CD4-positive, alpha-beta T cell treated with Interleukin-4 for 1 hour (primary cell): ENCODE measurements at places on chromosomes 5 and 9.

DNA sequence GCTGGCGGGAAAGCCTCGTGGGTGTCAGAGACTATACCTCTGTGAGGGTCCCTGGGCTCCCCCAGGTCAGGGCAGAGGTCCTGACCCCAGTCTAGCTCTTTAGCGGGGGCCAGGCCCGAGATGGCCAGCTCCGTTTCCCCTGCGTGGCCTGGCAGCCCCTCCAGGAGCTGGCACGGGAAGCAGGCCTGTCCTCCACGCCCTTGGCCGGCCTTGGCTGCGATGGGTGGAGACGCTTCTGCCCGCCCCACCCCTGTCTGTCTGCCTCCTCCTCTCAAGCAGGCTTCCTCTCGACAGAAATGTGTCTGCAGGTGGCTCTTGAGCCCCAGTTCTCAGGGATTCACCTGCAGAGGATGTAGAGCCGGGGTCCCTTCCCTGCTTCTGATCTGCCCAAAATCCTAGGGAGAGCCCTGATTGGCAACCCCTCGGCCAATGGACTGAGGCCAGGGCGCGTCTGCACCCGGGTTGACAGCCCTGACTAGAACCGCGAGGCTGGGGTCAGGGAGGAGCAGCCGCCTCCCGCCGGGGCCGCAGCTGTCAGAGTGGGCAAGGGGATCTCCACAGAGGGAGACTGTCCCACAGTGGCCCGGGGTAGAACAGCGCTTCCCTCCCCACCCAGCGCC, 2.6 kb upstream of the GRIN1 start:
- no peak for DNase-seq

- DNase-seq = no peak
These were observed 1.3 kb downstream of the VCP start for GRCh38 chr9:35070823-35071813.

GRCh38 chr9:126973651-126974529, 59.3 kb downstream of the RALGPS1 start:
- DNase-seq = no peak

- no peak for DNase-seq
These were observed 14.2 kb upstream of the KIF27 start for GRCh38 chr9:83935276-83935935.

DNA sequence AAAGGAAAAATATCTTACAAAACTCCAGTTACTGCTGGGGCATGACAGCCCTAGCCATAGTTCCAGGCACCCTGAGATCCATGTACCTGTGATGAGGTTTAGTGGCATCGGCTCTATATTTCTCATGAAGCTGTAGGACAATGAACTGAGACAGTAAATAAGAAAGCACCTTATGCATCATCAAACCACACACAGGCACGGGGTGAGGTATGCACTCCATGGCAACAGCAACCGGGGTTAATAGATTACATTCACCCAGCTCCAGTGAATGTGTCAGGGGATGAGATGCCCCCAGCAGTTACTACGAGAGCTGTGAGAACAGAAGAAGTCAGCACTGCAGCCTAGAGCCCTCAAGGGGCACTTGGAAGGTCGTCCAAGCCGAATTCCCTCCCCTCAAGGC, 162.0 kb upstream of the S1PR3 start:
- no peak for DNase-seq

DNA sequence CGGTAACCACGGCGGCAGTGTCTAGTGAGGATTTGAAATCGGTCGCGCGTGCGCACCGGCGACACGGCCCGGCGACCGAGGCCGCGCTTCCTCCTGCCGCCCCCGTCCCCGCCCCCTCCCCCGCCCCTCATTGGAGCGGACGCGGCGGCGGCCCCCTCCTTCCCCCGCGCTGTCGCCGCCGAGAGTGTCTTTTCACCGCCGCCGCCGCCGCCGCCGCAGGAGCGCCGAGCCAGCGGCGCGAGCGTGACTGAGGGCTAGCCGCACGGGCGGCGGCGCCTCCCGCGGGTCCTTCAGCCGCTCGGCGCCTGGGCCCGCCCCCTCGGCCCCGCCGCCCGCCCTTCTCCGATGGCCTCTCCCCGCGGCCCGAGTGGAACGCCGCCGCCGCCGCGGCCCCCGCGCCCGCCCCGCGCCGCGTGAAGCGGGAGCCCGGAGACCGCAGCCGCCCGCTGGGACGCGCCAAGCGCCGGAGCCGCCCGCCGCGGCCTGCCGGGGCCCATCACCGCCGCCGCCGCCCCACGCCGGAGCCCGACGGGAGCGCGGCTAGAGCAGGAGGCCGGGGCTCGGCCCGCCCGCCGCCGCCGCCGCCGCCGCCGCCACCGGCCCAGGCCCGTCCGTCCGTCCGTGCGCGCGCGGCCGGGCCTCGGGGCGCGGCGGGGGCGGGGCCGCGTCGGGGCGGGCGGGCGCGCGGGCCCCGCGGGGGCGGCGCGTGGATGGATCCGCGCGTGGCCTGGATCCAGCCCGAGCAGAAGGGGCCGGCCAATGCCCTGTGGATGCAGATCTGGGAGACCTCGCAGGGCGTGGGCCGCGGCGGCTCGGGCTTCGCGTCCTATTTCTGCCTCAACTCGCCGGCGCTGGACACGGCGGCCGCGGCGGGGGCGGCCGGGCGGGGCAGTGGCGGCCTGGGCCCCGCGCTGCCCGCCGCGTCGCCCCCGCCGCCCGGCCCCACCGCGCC, at the start of gene TENT4A:
TENT4A (plus strand) TSS at position 159 of the 952 bp plus-strand sequence; CDS start at position 711, 552 bp downstream.
- DNase-seq = no peak

DNA sequence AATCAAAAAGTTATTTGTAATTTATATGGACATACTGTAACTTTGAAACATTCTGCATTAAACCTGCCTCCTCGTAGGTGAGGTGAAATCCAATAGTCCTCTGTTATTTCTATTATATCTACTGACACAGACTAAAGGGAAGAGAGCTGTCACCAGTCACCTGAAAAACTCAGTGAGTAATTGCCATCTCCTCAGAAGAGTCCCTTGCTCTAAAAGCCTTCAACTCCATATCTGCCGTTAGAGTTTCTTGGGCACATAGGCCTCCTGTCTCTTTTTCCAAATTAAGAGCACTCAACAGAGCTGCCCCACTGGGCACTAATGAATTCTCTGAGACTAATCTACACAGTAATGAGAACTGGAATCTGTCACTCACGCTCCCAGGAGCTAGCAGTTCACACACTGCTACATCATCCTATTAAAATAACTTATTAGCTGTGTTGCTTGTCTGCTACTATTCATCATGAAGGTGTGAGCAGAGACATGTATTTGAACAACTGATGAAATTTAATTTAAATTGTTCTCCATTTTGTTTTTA, 67.3 kb upstream of the VCAN start:
- DNase-seq = no peak

DNA sequence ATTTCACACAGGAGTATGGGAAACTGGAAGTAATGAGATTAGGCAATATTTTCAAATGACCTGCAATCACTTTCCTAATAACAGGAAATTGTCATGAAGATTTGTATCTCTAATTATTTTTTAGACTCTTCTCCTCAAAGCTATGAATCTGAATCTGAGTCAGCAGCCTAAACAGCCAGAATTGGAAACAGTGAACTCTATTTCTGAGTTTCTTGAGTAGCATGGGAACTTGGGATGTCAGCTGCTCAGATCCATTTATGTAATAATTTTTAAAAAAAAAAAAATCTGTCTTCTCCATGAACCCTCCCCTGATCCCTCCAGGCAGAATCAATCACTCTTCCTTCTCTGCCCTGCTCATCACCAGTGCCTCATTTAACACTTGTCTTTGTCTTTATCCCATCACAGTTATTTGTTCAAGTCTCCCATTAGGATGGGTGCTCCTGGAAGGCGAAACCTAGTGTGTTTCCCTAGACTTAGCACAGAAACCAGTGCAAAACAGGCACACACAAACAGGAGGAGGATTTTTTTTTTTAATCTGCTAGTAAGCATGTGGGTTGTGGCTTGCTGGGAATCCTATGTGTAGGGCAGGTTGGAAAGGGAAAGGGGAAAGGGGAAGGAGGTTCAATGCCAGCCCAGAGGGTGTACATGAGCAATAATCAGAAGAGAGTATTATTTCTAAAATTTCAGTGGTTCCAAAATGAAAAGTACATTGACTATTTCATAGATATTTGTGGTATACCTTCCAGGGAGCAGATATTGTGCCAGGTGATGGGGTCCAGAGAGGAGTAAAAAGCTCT, 186.8 kb downstream of the TTLL11 start:
- no peak for DNase-seq

GRCh38 chr5:69230181-69230580, 4.5 kb upstream of the CDK7 start:
- no peak for DNase-seq

- no peak for DNase-seq
These were observed 487.3 kb downstream of the CCDC171 start for GRCh38 chr9:16039988-16040761.

- no peak for DNase-seq
These were observed 534 bp upstream of the SAPCD2 start for GRCh38 chr9:137070906-137071275.

DNA sequence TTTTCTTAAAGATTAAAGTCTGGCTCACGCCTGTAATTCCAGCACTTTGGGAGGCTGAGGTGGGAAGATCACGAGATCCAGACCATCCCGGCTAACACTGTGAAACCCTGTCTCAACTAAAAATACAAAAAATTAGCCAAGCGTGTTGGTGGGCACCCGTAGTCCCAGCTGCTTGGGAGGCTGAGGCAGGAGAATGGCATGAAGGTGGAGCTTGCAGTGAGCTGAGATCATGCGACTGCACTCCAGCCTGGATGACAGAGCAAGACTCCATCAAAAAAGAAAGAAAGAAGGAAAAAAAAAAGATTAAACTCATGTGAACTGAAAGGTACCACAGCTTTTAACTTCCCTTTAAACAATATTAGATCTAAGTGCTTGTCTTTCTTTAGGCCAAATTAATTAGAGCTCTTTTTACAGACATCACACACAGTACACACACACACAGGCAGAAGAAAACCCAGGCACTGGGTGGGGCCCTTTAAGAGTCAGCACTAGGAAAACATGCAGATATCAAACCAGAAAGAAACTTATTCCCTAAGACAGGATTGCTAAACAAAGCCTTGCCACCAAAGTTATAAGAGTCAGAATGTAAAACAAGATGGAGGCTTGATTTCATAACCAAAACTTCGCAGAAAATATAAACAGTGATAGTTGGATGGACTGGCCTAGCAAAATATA, 29.3 kb upstream of the UHRF2 start:
- DNase-seq = no peak

DNA sequence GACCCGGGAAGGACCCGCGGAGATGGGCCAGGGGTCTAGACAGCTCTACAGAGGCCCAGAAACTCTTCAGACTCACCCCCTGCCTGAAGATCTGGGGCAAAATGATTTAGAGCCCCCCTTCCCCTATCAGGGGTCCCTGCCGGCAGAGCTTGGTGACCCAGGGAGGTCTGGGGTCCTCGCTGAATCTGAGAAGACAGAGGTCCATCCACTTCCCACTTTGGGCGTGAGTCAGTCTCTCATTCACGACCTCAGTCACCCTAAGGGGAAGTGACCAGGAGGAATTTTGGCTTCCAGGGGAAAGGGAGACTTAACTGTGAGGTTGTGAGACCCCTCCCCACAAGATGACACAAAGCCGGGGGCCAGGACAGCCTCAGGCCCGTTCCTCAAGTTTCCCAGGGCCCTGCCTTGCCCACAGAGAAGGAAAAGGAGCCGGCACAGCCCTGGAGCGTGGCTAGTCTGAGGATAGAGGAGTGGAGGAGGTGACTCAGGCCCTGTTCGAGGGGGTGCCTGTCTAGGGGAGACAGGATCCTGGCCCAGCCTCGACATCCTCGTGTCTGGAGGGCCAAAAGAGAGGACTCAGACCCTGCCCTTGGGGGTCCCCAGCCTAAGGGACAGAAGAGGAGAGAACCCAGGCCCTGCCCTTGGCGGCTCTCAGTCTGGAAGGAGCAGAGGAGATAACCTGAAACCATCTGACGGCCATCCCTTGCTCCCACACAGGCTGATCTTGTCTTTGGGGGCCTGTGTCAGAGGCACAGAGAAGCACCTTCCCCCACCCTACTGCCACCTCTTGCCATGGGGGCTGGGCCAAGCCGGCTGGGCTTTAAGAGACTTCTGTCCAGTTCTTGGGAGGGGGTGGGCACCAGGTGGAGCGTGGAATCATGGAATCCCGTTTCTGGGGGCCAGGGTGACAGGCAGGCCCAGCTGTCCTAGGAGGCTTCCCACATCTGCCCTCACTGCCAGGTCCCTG, 889 bp downstream of the PDLIM4 start:
- DNase-seq = no peak

DNA sequence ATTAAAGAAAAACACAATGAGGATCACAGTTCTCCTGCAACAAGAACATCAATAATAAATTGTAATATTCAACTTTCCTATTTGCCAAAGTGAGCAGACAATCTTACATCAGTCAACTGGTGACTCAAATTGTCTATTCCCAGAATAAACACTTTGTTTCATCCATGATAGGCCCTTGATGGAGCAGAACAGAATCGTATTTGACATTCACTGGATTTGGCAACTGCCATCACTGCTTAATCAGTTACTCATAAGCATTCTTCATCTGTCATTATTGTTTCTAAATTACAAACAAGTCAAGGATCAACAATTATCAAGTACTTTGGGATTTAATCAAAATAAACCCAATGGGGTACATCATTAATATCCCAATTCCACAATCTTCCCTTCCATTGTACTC, 398.4 kb downstream of the GABRG2 start:
- no peak for DNase-seq

DNA sequence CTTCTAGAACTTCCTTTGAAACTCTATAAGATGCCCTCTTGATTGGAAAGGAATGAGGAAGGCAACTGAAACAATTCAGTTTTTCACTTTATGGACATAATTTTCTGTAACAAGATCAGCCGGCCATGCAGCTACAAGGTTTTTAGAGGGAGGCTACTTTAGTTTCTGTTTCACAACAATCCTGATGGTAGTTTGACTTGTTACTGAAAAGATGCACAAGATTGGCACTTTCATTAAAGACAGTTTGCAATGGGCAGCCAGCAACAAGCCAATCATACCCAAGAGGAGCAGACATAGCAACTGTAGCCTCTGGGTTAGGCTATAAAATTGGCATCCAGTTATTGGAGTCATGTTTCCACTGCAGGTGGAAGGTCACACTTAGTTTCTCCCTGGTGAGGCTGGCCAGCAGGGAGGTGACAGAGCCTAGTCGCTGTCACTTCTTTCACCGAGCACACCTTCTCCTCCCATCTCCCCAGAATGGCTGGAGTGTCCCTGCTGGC, 74.3 kb upstream of the TGFBR1 start:
- no peak for DNase-seq

GRCh38 chr9:95307538-95307937, 10.0 kb downstream of the FANCC start:
- DNase-seq = no peak

DNA sequence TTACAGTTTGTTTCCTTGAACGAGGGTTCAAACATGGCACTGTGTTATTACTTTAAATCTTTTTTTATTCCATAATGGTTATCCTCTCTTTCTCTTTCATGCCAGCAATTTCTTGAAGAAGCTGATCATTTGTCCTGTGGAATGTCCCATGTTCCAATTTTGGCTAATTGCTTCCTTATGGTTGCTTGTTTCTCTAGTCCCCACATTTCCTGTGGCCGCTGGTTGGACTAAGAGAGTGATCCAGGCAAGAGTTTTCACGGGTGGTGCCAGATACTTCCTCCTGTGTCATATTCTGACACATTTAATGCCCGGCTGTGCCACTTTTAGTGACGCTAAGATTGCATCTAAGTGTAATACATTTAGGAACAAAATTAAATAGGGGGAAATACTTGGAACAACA, 83.8 kb upstream of the FAM169A start:
- DNase-seq = no peak
